Stimulated activated CD4-positive, alpha-beta T cell treated with anti-CD3 and anti-CD28 coated beads, Interleukin-1b, Interleukin-23, amount 100 ng/mL, for 1 hour (primary cell): ENCODE measurements at places on chromosomes 12 and 14.

GRCh38 chr12:125492354-125493270, 427.4 kb downstream of the AACS start:
- no peak for DNase-seq

- DNase-seq = no peak
These were observed 191.2 kb upstream of the GARIN2 start for GRCh38 chr14:66998013-66998412.

DNA sequence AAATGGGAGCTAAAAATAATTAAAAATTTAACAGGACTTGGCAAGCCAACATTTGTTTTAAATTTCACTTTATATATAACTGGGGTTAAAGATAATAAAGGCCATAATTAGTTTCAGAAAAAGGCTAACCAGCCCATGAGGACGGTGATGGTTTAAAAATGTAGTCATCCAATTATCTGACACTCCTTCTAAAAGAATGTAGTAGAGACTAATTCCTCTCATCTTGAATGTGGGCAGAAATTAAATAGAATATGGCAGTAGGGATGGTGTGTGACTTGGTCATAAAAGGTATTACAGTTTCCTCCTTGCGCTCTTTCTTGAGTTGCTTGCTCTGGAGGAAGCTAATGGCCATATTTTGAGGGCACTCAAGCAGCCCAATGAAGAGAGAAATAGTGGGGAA, 49.1 kb upstream of the PTPRB start:
- DNase-seq = no peak

DNA sequence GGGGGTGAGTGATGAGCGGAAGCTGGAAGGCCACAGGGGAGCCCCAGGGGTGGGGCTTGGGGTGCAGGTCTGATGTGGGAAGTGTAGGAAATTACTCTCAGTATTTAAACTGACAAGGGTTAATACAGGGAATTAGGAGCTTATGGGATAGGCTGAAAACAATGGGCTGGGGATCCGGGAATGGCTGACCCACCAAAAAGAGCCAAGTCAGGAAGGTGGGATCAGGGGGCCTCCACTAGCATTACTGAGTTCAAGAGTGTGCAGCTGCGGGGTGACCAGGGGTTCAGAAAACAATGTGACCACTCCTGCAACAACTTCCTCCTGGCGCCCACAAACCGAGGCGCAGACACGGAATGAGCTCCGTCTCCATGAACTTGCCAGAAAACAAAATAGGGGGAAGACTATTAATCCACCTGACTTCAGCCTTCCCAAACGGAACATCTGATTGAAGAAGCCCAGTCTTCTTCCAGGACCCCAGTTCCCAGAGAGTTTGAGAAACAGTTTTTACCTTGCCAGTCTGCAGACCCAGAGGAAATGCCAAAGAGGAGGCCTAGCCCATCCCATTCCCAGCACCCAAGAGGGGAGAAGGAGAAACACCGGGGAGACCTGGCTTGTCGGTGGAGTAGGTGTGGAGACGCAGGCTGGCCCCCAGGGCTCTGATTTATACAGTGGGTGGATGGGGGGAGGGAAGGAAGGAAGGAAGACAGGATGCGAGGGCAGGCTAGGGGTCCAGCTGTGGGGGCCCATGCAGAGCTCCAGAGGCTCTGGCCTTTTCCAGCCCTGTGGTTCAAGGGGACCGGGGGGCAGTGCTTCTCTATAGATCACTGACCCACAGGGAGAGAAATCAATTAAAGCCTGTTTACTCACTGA, 16.5 kb upstream of the YY1 start:
- no peak for DNase-seq

GRCh38 chr12:40691913-40692764, at the start of gene CNTN1:
Gene CNTN1 (plus strand): TSS chr12:40692439.
- no peak for DNase-seq

GRCh38 chr14:95048771-95049312, 108.5 kb downstream of the DICER1 start:
- no peak for DNase-seq

- DNase-seq = peak; percentile 97
These were observed at the start of gene EMC9 for GRCh38 chr14:24141097-24141880. Gene EMC9 (minus strand): TSS chr14:24141591. CDS start chr14:24141304, 287 bp downstream.

DNA sequence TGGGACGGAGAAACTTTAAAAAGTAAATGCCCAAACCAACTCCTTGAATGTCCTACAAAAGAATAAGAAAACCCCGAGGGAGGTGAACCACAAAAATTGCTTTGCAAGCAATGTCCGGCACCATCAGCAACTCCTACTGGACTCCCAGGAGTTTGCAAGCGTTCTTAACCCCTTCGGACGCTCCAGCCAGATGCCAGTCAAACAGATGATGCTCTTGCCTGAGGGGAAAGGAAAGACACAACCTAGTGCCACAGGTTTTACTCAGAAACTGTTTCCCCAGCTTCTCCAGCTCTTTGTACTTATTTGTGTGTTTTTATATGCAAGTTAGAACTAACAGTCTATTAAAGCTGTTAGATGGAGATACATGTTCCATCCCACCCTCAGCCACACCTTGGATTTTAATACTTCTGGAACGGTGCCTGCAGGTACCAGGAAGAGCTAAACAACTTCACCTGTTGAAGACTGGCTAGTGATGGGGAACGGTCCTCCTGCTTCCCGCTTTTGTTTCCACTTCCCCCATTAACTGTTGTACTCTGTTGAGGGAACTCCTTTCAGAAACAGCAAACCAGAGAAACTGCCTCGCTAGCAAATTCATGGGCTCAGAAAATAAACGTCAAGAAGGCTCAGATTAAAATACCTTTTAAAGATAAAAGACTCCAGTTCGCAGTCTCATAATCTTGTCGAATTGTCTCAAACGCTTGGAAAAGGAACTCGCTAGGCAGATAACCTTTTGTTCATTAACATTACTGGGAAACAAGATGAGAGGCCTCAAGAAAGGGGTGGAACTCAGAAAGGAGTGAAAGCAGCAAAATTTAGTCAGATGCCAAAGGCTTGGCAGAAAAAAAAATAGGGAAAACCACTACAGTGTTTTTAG, 1.1 kb upstream of the FERMT2 start:
- no peak for DNase-seq

DNA sequence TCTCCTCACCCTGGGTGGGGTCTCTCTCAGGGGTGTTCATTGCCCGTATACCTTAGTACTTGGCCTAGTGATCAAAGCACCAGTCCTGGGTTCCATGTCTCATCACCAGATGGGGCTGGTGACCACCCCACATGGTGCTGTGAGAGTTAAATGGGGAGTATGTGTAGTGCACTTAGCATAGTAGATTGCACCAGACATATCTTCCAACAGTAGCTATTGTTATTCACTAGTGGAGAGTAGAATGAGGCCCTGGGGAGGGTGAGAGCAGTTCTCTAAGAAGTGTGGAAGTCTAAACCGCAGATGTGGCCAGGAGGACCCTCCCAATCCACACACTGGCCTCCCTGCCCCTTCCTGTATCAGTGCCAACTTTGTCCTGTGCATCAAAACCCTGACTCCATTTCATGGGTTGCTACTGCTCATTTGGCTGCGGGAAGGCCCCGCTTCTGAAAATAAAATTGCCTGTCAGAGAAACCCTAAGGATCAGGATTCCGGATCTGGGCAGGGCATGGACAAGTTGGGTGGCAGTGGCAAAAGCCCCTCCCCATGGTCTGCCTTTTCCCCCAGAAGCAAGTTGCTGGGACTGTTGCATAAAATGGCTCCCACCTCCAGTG, 4.4 kb downstream of the CD9 start:
- no peak for DNase-seq

GRCh38 chr14:79732911-79733655, 478.2 kb downstream of the DIO2 start:
- DNase-seq = no peak

GRCh38 chr12:27324530-27324929, 8.1 kb upstream of the BMAL2 start:
- DNase-seq = no peak

- DNase-seq = no peak
These were observed 39.2 kb upstream of the PLXNC1 start for GRCh38 chr12:94109160-94109559.

- no peak for DNase-seq
These were observed 47.3 kb downstream of the CHGA start for GRCh38 chr14:92970271-92970670.

DNA sequence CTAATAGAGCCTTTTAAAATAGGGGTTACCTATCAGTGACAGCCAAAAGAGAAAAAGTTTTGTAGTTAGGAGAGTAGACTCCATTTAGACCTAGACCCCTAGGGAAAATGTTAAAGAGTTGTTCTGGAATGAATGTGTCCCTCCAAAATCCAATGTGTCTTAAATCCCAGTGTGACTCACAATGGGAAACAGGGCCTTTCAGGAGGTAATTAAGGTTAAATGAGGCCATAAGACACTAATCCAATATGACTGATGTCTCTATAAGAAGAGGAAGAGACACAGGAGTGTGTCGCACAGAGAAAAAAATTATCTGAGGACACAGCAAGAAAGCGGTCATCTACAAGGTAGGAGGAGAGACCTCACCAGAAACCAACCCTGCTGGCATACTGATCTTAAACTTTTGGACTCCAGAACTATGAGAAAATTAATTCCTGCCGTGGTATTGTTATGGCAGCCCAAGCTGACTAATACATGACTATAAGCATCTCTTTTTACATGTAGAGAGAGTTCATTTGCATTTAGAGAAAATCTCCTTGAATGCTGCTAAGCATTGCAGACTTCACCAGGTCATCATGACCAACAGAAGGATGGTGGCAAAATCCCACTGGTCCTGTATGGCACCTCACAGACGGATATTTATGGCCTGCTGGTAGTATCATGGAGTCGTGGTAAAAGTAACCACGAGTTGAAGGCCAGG, 259.6 kb upstream of the TMTC1 start:
- DNase-seq = no peak

DNA sequence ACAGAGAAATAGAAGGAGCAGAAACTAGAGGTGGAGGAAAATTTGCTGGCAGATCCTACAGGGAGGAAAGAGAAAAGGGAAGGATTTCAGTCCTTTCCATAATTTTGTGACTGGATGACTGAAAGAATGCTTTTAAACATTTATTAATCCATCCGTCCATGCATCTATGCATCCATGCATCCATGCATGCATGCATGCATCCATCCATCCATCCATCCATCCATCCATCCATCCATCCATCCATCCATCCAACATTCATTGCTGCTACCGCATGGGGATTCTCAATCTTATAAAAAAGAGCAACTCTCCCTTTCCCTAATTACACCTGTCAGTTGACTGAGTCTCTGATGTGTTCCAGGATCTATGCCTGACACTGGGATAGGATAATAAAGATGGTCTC, 55.7 kb upstream of the NR2C1 start:
- no peak for DNase-seq

DNA sequence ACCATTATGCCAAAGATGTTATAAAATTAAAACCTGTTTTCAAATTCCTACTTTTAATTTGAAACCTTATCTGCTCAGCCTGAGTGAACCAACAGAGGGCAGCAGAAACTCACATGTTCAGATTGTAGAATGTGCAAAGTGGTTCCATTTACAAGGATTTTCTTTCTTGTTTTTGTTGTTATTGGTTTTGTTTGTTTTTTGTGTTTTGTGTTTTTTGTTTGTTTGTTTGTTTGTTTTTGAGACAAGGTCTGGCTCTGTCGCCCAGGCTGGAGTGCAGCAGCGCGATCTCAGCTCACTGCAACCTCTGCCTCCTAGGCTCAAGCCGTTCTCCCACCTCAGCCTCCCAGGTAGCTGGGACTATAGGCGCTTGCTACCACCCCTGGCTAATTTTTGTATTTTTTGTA, 22.8 kb upstream of the GARIN2 start:
- peak; percentile 9 for DNase-seq

DNA sequence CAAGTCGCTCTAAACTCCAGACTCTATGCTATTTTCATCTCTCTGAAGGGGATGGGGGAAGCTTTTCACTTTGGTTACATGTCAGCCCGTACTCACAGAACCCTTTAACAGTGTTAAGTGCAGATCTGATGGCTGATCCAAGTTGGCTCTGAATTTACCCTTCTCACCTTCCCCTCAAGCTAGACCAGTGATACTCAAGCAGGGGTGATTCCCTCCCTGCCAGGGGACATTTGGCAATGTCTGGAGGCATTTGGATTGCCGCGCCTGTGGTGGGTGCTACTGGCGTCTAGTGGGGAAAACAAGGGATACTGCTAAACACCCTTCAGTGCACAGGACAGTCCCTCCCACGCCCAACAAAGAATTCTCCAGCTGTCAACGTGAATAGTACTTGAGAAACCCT, 6.0 kb upstream of the TEX52 start:
- DNase-seq = no peak

- no peak for DNase-seq
These were observed 103.5 kb upstream of the HIF1A start for GRCh38 chr14:61591862-61592261.

DNA sequence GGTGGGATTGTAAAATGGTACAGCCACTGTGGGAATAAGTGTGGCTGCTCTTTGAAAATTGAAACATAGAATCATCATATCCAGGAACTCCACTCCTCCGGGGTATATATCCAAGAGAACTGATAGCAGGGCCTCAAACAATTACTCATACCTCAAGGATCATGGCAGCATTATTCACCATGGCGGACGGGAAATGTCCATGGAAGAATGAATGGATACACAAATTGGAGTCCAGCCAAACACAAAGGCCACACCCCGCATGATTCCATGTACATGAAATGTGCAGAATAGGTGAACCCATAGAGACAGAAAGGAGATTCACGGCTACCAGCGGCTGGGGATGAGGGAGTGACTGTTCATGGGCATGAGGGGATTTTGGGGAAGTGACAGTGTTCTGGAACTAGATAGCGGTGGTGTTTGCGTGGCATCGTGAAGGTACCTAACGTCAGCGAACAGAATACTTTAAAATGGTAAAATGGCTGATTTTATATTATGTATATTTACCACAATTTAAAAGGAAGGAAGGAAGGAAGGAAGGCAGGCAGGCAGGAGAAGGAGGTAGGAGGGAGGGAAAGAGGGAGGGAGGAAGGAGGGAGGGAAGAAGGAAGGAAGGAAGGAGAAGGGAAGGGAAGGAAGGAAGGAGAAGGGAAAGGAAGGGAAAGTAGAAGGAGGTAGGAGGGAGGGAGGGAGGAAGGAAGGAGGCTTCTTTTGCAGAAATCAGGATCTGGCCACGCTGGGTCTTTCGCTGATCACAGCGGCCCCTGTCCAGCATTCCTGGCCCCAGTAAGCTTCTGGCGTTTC, 14.1 kb upstream of the NCOR2 start:
- DNase-seq = no peak

DNA sequence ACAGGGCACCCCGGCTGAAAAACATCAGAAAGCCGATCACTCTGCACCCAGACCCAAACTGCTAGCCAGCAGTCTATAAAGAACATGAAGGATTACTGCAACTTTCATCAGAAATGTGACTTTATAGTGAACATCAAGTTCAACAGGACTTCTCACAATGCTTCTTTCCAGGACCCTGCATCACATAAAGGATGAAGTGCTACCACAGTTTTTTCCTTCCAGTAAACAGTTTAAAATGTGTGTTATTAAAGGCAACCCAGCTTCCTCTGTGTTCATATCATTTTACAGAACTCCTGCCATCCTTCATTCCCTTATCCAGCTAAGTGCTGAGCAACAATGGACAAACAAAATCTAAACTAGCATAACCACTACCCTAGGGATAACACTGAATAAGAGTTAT, 280.3 kb upstream of the DIO2 start:
- DNase-seq = no peak
